ENCODE measurements at places on chromosomes 3 and 15. TPM values are rescaled to one million over a fixed set of nuclear protein-coding genes. Genes with fewer than 3 reads are reported as not detected.

The REC114 gene
- not detected for total RNA-seq

The TEX264 gene
- 35.0 TPM for total RNA-seq

The VILL gene
- 5.5 TPM for total RNA-seq

The KY gene
- total RNA-seq: 2.6 TPM

The MASP1 gene
- total RNA-seq: not detected

The GOLGA8S gene
- not detected for total RNA-seq

The PHLDB2 gene
- 79.5 TPM for total RNA-seq

The KCNH8 gene
- total RNA-seq: not detected

The CLRN1 gene
- total RNA-seq: not detected

GRCh38 chr3:180913581-180914404, 1.3 kb downstream of the FXR1 start:
- no peak for DNase-seq

GRCh38 chr3:177106184-177106583, 91.1 kb downstream of the TBL1XR1 start:
- DNase-seq: no peak

DNA sequence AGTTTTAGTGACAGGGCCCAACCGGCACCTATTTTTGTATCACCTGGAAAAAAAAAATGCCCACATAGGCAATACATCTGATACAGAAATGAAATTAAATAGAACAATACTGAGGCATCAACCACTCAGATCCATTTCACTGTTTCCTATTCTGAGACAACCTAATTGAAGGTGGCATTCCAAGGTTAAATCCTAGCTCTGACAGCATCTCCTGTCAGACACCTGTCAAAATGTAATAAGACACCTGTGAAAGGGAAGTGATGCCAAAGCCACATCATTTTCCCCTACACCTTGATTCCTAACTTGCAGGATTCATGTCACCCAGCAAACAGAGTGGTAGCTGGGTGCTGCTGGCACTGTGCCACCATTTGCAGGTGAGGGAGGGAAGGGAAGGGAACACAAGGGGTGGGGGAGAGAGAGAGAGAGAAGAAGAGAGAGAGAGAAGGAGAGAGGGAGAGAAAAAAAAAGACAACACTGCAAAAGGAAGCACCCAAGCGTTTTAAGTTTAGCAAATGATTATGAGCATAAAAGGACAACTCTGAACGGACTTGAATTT, 1044.6 kb upstream of the CFAP20DC start:
- DNase-seq: no peak

- no peak for DNase-seq
Observed at GRCh38 chr3:25103391-25103790, 324.7 kb upstream of the RARB start.

DNA sequence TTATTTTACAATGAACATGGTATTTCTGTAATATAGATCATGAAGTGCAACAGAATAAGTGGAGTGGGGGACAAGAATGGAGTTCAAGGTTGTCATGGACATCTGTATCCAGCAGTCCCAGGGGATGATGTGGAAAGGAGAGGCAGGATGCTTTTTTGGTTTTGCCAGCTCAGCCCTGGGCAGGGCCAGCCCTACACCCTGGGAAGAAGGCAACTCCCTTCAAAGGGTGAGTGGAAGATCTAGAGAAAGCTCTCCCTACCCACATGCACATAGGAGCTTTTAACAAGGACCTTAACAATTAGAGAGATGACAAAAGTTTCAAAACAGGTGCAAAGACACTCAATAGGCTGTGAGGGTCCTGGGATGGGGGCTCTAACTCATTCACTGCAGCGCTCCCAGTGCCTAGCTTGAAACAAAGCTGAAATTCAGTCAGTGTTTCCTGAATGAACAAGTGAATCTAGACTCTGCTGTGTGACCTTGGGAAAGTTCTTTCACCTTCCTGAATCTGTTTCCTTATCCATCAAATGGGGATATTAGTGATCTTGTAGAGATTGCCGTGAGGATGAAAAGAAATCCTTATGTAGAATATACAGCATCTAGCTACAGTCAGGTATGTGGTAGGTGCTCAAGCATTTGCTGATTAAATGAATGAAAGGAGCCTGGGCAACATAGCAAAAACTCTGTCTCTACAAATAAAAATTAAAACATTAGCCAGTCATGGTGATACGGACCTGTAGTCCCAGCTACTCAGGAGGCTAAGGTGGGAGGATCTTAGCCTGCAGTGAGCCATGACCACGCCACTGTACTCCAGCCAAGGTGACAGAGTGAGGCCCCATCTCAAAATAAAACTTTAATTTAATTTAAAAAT, 14.3 kb downstream of the BHLHE40 start:
- no peak for DNase-seq

- DNase-seq: no peak
Observed at GRCh38 chr3:79187426-79187825, 580.4 kb downstream of the ROBO1 start.

DNA sequence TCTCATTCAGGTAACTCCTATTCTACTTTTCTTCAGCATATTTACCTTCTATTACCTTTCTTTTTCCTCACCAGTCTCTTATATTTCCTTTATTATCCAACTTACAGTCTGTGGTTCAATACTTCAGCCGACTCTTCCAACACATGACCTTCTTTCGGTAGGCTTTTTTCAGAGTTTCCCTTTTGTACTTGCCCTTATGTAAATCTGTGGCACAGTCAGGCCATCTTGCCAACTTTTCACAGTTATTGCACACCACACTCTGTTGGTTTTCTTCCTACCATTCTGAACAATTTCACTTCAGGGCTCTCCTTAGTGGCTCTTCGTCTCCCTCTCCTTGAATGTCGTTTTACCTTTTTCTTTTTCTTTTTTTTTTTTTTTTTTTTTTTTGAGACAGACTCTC, 427.8 kb downstream of the LPP start:
- DNase-seq: no peak

GRCh38 chr3:144380849-144381248, 409.2 kb downstream of the DIPK2A start:
- DNase-seq: no peak

DNA sequence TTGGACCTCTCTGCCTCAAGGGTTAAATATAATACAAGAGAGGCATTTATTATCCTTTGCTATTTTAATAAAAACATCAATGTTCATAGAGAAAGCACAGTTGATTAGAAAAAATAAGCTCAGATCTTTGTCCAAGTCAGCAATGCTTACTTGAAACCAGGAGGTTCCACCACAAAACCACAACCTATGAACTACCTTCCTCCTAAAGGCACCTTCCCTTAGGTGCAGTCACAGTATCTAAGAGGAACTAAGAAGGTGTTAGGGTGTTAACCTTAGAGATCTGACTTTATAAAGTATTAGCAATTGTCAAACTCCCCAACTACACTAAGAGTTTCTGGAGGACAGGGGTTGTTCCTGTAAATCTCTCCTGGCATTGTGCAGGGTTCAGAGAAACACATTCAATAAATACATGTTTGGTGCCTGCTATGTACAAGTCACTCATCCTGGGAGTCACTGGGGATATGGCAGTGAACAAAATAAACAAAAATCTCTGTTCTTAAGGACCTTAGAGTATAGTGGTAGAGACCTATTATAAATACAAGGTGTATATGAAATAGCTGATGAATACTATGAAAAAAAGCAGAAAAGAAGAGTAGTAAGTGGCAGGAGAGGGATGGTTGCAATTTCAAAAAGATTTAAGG, 208.6 kb downstream of the NFKBIZ start:
- no peak for DNase-seq

DNA sequence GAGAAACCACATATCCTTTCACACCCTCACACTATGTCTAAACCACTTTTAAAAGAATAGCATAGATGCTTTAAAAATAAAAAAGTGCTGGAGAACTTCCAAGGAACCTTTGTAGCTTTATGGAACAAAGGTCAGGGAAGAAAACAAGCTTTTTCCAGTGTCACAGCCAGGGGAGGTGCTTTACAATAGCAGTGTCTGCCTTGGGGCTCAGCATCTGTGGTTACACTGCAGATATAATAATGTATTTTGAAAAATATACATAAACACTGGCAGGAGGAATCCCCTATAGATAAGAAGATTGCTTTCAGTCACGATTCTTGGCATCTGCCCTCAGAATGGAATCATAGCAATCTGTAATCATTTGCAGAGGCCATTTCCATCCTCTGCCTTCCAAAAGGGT, 362.4 kb upstream of the LRRC3B start:
- DNase-seq: no peak

- no peak for DNase-seq
Observed at GRCh38 chr3:116240261-116240660, 205.0 kb downstream of the LSAMP start.

DNA sequence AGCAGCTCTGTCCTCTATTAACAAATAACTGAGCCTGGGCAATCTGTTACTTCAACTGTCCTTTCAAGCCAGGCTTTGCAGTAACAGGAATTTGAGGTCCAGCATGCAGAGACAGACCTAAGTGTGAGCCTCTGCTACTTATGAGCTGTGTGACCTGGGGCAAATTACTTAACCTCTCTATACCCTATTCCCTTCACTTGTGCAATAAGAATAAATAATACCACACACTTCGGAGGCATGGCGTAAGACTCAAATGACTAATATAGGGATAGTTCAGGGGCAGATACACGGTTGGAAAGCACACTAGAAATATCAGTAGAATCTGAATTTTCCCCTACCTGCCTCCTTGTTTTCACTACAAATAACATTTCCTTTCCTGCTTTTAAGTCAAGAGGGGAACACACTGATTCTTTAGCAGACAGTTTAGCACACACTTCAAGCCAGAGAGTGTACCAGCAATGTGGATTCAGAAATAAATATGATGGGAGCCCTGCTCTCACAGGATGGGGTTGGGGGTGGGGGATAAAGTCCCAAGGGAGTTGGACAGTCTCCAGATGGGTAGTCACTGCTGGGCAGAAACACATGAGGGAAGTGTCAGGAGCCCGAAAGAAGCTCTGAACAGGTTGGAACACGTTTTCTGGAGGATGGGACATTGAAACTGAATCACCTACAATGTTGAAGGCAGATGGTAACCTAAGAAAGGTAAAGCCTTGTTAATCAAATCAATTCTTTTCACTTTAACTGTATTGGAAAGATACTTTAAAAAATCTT, 61.8 kb upstream of the RBP1 start:
- no peak for DNase-seq

- no peak for DNase-seq
Observed at GRCh38 chr3:48899273-48899672, 591 bp upstream of the SLC25A20 start.

- no peak for DNase-seq
Observed at GRCh38 chr3:179666436-179667035, 13.7 kb downstream of the USP13 start.

DNA sequence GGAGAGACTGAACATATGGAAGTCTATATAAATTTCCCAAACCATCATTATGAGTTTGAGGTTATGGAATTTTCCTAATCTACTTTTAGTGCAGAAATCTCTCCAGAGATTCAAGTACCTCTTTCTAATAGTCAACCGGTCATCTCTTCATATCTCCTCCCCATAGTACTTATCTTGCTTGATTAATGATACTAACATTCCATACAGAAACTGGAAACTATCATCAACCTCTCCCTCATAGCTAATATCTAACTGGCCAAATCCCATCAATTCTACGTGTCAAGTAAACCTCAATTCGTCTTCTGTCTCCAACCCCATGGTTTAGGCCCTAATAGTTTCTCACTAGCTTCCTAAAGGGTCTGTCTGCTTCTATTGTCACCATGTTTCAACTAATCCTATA, 44.4 kb upstream of the VGLL3 start:
- DNase-seq: no peak

DNA sequence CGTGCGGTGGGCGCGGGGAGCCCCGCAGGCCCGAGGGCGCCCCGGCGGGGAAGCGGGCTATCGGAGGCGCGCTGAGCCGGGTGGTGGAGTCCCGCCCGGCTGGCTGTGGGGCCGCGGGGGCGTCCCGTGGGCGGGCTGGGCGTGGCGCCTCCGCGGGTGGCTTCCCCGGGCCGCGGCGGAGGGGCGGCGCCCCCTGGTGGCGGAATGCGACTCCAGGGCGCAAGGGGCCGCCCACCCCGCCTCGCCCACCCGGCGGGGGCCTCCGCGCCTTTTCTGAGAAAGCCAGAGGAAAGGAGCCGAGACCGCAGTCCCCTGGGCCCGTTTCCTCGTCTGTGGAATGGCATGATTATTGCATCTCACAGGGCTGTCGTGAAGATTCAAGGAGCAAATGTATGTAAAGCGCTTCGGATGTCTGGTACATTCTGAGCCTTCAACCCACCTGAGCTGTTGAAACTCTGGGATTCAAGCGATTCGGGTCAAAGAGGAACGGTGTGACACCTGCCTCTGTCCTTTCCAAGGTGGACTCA, 31.9 kb upstream of the RAB6B start:
- peak; percentile 68 for DNase-seq

DNA sequence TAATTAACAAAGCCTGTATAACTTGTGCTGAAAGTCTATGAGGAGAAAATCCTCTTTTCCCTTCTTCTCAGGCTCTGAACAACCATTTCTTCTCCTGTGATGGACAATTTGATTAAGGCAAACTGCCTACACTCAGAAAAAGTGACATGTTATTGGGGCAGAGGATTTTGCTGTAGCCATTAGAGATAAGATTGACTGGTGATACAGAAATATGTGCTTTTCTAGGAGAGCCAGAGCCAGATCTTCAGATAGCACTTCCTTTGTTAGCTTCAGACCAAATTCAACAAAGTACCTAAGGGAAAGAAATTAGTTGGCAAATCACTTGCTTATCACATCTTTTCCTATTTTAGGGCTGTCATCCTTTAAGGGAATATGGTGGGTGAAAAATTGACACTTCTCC, 259.9 kb downstream of the ARPP21 start:
- no peak for DNase-seq

DNA sequence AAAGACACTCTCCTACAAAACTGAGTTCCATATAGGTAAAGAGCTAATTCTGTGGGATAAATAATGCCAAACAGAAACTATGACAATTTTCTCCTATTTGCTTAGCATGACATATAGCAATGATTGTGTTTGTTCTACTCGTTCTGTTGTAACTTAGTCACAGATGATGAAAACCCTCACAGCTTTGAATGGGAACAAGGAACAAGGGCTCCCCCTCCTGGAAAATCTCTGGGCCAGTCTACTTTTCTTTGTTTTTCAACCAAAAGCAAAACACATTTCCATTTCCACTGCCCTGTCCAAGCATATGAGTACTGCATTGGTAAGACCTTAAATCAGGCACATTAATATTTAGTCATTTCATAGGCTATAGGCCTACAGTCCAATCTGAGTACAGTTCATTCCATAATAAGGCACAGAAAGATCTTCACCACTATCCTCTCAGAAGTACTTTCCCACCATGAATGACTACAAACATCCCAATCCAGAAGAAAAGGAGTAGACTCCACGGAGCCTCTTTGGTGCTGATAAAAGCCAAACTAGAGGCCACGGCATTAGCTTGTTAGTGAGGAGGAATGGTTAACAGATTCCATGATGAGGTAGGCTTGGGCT, 67.1 kb downstream of the ATP8B4 start:
- peak; percentile 17 for DNase-seq

- DNase-seq: peak; percentile 79
Observed at GRCh38 chr3:113051302-113051711, 60.5 kb downstream of the GTPBP8 start.

GRCh38 chr15:34332553-34333120, 4.9 kb downstream of the SLC12A6 start:
- no peak for DNase-seq

- DNase-seq: peak; percentile 63
Observed at GRCh38 chr3:158790901-158791589, 10.8 kb upstream of the MFSD1 start.

Measured in Daoy (cell line).